Osteocyte (in vitro differentiated cells): ENCODE measurements at places on chromosomes 12 and 14. TPM values are rescaled to one million over a fixed set of nuclear protein-coding genes. Genes with fewer than 3 reads are reported as not detected.

CMKLR1 gene
- total RNA-seq: 47.5 and 48.5 TPM in 2 replicates

SLC17A8 gene
- total RNA-seq: not detected in 2 replicates

- no peak for DNase-seq
These were observed 232.8 kb upstream of the SEL1L start for GRCh38 chr14:81766321-81766915.

GRCh38 chr14:35414365-35414764, 9.8 kb upstream of the NFKBIA start:
- no peak for DNase-seq

APOLD1 gene
- total RNA-seq: 10.5 and 11.1 TPM in 2 replicates

ADAM21 gene
- 0.34 TPM in 1 of 2 replicates, not detected in the other for total RNA-seq

DNA sequence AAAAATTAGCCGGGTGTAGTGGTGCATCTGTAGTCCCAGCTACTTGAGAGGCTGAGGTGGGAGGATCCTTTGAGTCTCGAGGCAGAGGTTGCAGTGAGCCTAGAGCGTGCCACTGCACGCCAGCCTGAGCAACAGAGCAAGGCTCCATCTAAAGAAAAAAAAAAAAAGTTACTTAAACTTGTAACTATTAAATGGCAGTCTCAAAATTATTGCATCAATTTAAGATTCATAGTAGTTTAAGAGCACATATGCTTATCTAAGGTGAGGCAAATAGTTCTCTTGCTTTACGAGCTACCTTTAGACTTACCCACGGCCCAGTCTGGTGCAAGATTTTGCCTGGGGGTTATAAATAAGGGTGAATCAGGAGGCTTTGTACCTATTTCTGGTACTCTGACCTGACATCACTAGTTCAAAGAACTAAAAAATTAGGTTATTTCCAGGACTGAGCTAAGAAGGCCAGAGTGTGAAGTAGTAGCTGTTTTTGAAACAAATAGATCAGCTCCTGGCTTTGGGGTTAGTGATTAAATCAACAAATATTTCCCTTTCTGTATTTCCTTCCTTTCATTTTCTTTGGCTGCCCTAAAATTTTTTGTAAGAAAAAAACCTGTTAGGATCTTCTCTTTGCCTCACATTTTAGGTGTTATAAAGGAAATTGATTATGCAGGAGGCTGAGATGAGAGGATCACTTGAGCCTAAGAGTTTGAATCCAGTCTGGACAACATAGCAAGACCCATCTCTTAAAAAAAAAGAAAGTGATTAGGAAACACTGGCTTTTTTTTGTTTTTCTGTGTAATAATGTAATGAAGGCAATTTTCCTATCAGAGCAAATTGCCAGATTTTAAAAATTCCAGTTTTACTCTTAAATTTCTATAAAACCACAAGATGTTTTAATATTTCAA, 3.6 kb downstream of the MGAT2 start:
- DNase-seq: no peak

- no peak for DNase-seq
These were observed 16.7 kb downstream of the PIWIL1 start for GRCh38 chr12:130354407-130354806.
